ENCODE measurements at places on chromosomes 3 and 15.

- DNase-seq: peak; percentile 80
Measured at GRCh38 chr3:81726132-81726531, 35.3 kb downstream of the GBE1 start.

- DNase-seq: no peak
Measured at GRCh38 chr3:128768471-128768870, 42.5 kb downstream of the RAB7A start.

DNA sequence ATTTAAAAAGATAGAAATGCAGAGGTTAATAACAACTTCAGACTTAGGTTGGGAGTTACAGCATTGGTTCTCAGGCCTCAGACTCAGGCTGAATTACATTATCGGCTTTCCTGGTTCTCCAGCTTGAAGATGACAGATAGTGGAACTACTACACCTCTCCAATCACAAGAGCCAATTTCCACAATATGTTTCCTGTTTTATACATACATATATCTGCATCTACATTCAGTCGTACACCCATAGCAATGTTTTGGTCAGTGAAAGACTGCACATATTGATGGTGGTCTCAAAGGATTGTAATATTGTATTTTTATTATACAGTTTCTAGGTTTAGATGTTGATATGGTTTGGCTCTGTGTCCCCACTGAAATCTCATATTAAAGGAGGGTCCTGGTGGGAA is 35.4 kb downstream of the AADACL2 start:
- peak; percentile 69 for DNase-seq

DNA sequence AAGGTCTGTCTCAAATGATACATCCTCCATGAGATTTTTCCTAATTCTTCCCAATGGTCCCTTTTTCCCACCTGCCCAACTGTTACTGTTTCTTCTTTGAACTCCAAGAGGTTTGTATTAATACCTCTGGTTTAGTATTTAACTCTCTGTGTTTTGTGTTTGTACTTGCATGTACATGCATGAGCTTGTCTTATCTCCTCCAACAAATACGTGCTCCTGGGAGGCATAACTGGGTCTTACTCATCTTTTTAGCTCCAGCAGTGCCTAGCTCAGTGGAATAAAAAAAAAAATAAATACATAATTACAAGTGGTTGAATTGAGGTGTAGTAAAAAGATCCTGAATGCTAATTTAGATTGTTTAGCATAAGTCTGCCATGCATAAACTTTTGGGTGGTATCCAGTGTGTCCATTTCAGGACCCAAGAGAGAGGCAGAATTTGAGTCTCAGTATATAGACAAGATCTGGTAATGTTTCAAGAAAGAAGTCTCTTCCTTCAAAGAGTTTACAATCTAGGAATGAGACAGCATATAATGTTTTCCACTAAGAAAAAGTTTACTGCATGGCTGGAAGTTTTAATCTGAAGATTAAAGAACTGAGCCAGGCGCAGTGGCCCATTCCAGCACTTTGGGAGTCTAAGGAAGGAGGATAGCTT is 1.7 kb upstream of the LYSMD2 start:
- DNase-seq: no peak

GRCh38 chr3:41898631-41899030 is 63.3 kb downstream of the ULK4 start:
- DNase-seq: no peak

DNA sequence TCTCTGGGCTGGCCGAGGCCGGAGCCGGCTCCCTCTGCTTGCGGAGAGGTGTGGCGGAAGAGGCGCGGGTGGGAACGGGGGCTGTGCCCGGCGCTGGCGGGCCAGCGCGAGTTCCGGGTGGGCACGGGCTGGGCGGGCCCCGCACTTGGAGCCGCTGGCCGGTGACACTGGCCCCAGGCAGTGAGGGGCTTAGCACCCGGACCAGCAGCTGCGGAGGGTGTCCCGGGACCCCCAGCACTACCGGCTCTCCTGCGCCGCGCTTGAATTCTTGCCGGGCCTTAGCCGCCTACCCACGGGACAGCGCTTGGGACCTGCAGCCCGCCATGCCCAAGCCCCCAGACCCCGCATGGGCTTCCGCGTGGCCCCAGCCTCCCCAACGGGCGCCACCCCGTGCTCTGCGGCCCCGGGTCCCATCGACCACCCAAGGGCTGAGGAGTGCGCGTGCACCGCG is 736.3 kb upstream of the ARRDC4 start:
- DNase-seq: no peak

GRCh38 chr15:64851503-64851840 is 9.8 kb downstream of the PLEKHO2 start:
- DNase-seq: no peak

GRCh38 chr3:187935623-187936156 is 190.4 kb upstream of the BCL6 start:
- no peak for DNase-seq

DNA sequence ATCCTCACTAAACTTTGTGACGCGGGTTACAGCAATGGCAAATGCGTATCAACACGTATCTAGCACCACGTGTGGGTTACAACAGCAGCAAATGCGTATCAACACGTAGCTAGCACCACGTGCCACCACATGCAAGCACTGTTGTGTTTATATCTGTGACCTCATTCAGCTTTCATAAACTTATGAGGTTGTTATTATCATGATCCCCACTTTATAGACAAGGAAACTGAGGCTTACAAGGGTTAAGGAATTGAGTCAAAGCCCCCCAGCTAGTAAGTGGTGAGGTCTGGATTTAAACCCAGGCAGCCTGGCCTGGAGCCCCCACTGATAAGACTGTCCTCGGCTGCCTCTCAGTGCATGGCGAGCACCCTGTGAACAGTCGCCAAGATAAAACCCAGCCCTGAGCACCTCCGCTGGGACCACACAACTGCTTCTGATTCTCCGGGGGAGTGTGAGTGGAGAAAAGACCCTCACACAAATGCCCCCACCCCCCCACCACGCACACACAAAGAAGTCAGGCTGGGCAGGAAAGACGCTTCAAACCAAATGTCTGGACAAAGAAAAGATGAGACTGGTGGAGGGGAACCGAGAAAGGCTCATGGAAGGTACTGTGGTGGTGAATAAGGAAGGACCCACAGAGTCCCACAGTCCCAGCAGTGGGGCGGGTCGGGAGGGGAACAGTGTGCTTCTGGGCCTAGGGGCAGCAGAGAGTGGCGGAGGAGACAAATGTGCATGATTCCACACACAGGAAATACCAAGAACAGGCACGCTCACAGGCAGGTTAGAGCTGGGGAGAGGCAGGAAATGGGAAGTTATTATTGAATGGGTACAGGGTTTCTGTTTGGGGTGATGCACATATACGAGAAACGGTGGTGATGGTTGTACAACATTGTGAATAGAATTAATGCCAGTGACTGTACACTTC is 173.4 kb downstream of the XXYLT1 start:
- DNase-seq: peak; percentile 31

DNA sequence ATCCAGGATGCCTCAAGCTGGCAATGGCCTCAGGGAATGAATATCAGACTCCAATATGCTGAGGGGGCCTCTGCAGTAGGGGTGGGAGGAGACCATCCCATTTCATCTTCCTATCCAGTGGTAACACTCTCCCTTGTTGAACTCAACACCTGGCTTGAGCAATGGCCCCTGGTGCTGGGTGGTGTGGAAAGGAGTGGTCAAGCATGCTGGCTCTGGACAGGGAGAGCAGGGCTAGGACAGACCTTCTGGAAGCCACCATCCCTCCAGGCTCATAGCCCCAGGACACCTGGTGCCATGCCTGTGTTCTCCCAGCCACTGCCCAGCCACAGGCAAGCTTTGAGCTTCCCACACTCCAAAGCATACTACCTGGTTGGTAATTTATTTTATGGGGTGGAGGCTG is 9.6 kb downstream of the DNAH1 start:
- no peak for DNase-seq

- no peak for DNase-seq
Measured at GRCh38 chr15:49817100-49817499, 196.3 kb downstream of the DTWD1 start.

GRCh38 chr3:37813403-37813802 is 48.3 kb upstream of the CTDSPL start:
- DNase-seq: no peak

GRCh38 chr3:48641396-48641795 is 6.1 kb upstream of the SLC26A6 start:
- no peak for DNase-seq
